ENCODE measurements at places on chromosomes 2 and 18.

GRCh38 chr2:58535182-58535581 is 294.1 kb upstream of the FANCL start:
- DNase-seq = no peak

GRCh38 chr2:215431290-215431689 is 4.6 kb downstream of the FN1 start:
- DNase-seq = no peak

DNA sequence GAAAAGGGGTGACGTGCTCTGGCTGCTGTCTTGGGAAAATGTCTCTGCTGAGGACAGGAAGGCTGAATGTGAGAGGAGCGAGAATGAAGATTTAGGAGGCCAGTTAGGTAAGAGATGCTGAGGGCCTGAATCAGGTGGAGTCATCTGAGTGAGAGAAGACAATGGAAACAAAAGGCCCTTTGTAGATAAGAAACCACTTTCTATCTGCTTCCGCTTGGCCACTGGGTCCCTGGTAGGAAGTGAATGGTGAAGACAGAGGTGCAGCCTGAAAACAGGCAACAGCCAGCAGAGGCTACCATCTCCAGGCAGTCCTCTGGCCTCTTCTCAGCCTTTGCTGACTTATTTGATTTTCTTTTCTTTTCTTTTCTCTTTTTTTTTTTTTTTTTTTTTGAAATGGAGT is 374.0 kb upstream of the SLC14A2 start:
- DNase-seq = no peak

DNA sequence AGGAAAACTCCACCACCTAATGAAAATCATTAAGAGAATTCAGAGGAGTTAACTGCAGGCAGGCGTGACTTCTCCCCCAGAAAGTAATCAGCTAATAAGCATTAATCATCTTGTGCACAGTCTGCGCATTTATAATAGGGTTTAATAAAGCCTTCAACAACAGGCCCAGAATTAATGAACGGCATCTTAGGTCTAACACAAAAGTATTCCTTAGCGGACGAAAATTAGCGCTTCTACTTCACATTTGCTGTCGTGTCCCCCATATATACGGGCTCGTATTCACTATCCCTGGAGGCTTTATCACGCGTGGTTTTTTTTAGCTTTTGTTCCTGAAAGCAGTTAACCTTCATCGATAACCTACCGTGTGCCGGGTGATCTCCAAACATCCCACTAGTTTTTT is 1.8 kb downstream of the ATP8B1 start:
- DNase-seq = no peak

- no peak for DNase-seq
These were observed 109.6 kb upstream of the CYRIA start for GRCh38 chr2:16774980-16775898.

DNA sequence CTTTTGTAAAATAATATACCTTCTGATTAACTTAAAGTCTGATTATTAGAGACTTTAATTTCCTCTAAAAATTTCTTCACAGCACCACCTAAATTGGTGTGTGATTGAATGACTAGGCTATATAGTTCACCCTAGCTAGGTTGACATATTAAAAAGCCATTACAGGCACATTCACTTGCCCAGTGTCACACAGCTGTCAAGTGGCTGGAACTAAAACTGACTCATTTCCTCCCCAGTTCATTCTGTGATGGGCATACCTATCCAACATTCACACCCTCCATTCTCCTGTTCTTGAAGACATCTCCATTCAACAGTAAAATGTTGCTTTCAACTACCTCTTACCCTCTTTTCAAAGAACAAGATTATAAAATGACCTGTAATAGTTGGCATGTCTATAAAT is 334.5 kb downstream of the ARHGAP15 start:
- no peak for DNase-seq

DNA sequence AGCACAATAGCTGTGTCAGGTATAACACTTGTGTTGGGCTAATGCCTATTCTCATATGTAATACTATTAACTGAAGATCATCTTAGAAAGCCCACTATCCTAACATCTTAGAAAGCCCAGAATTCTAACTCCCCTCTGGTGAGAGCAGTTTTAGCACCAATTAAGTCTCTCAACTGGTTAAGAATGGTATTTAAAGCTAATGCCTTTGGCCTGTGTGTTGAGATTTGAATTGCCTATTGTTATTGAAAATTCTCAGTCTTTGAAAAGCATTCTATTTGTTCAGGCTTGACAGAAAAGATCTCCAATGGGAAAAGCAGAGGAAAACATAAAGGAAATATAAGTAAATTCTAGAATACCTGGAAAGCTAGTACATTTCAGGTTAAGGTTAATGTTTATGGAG is 352.5 kb downstream of the ARHGAP15 start:
- no peak for DNase-seq

DNA sequence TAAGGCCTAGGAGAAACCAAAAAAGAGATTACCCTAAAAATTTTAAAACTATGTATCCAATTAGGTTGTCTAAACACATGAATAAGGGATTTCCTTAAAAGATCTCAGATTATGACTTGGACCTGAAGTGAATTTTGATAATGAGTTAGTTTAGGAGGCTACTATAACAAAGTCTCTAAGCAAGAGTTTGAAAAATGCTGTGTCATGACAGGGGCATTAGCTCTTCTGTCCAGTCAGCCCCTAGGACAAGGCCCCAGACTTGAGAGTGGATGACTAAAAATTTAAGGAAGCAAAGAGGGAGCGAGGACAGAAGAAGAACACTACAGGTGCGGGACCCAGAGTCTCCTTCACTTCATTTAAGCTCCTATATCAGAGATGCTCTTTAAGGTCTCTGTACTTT is 135.9 kb downstream of the DTNB start:
- no peak for DNase-seq

GRCh38 chr2:11914455-11914854 is 168.0 kb downstream of the LPIN1 start:
- no peak for DNase-seq

DNA sequence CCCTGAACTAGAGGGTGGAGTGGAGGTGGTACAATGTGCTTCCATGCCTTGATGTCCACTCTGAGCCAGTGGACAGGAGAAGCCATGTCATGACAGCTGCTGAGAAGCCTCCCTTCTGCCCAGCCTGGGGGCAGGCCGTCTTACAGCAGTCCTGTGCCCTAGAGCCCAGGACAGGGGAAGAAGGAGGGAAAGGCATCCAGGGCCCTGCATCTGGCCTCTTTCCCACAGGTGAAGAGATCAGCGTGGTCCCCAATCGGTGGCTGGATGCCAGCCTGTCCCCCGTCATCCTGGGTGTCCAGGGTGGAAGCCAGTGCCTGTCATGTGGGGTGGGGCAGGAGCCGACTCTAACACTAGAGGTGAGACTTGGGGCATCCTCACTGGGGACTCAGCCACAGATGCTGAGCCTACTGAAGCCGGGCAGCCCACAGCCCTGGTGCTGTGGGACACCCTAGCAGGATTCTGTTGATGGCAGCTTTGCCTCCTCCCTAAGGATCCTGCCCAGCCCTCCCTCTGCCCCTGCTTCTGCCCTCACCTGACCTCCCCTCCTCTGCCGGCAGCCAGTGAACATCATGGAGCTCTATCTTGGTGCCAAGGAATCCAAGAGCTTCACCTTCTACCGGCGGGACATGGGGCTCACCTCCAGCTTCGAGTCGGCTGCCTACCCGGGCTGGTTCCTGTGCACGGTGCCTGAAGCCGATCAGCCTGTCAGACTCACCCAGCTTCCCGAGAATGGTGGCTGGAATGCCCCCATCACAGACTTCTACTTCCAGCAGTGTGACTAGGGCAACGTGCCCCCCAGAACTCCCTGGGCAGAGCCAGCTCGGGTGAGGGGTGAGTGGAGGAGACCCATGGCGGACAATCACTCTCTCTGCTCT is 3.1 kb downstream of the IL36RN start:
- no peak for DNase-seq

GRCh38 chr2:42934580-42935186 is 142.3 kb upstream of the HAAO start:
- no peak for DNase-seq

DNA sequence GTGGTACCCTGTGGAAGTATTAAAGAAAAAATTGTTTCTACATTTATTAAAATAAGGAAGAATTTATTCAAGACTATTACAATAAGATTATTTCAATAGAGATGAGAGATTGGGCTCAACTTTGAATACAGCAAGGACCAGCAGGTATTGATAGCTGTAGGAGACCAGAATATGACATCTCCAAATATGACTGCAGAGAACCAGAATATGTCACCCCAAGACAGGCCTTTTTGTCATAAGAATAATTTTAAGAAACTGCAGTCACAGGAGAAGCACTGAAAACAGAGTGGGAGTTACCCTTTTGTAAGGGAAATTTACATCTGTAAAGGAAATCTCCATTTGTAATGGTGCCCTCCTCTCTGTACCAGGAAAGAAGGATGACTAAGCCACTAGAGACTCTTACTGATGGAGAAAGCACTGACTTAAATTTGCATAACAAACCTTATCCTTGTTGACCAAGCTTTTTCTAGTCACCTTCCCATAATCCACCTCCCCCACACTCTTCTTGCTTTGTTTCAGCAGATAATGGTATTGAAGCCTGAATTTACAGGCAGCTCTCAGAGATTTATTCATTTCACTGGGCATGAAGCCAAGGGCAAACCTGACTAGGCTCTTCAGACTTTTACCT is 145.1 kb upstream of the RMP24 start:
- no peak for DNase-seq

DNA sequence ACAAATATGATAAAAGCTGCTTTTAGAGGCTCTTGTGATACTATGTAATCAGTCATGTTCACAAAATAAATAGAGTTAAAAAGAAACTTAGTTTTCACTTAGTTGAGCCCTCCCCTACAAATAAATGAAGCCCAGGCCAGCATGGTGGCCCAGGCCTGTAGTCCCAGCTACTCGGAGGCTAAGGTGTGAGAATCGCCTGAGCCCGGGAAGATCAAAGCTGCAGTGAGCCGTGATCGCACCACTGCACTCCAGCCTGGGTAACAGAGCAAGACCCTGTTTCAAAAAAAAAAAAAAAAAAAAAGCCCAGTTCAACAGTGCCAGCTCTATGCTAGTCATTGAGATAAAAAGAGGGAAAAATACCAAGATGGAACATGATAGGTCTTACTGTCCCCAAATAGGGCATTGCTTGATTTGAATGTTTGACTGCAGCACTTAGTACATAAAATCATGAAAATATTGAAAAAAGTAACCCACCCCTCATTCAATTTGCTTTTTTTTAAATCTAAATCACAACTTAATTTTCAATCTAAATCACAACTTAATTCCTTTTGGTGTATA is 1.5 kb downstream of the ASNSD1 start:
- DNase-seq = no peak

DNA sequence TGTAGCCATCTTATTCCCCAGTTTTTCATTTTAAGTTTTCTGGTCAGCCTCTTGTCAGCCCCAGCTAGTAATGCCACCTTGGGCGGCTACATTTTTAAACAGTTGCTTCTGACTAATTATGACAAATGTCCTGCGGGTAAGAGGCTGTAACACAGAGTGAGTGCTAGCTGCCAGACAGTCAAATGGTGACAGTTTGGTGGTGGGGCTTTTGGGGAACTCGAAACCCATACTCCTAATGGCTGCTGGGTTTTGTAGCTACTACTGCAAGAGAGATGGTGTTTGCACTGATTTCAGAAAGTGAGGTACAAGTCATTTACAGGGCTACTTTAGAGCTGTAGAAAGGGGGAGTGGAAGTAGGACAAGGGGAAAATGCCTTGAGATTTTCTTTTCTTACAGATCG is 48.2 kb downstream of the ZCCHC2 start:
- no peak for DNase-seq

DNA sequence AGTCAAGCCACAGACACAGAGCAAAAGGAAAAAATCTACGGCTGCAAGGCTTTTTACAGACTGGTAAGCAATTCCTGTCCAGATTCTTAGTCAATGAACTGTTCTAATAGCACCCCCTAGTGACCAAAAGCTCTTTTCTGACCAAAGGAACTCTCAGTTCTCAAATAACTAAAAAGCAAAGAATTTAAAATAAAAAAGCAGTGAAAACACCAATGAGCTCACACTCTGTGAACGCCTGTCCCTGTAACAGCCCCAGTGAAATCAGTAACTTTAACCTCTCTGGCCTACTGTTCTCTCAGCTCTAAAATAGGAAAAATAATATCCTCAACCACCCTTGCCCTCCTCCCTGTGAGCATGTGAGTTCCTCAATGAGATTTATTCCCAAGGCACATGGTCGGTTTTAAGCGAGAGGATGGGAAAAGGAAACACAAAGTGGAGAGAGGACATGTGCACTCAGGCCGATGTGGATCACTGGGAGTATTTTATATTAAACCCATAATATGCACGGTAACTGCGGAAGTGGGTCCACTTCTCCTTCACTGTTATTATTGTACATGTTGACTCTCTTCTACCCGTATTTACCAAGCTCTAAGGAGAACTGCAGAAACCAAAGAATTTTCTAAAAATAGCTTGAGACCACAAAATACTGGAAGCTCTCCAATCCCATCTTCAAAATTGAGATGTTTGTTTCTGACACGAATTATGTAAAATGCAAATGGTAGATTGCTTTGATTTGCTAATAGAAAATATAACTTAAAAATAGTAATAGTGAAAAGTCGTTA is 128.5 kb downstream of the STK39 start:
- no peak for DNase-seq

GRCh38 chr2:159571540-159572260 is 44.6 kb downstream of the BAZ2B start:
- no peak for DNase-seq

DNA sequence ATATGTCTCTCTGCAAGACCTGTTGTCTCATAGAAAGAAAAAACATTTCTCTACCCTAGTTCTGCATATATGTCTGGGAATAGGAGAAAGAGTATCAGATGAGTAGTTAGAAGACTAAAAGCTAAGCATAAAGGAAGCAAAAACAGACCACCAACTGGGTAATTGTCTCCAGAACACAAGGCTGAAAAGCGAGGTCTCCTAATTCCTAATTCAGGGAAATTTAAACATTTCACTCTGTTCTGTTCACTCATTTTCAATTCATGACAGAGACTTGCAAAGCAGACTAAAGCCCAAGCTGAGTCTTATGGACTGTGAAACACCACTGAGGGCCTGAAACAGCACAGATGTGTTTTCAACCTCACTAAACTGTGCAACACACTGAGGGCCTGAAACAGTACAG is 224.4 kb upstream of the TMEM200C start:
- DNase-seq = no peak

DNA sequence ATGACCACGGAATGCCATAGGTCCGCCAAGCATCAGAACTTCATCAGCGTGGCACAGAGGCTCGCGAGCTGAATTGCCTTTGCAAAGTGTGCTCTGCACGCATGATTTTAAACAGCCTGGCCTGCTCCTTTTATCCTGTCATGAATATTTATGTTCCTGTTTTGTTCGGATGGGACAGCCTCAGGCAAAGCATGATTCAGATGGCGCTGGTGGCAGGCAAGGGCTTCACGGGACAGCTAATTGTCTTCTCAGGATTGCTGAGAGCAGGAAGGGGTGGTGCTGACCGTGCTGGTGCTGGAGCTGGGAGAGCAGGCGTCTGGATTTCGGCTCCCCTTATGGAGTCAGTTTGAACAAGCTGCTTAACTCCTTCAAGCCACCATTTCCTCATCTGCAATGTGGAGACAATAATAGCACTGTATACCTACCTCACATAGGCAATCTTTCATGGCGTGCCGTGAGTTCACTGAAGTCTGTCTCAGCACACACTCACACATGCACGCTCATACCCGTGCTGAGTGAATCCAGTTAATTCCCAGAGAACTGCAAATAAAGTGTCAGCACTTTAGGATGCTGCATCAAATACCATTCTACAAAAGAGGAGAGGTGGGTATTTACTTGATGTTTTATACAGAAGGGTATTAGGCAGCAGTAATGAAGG is 79.7 kb upstream of the APCDD1 start:
- DNase-seq = no peak

All from stimulated activated CD4-positive, alpha-beta T cell treated with anti-CD3 and anti-CD28 coated beads, Interleukin-4, amount 100 ng/mL, for 1 hour (primary cell).